ENCODE measurements at places on chromosomes 16 and 17.

DNA sequence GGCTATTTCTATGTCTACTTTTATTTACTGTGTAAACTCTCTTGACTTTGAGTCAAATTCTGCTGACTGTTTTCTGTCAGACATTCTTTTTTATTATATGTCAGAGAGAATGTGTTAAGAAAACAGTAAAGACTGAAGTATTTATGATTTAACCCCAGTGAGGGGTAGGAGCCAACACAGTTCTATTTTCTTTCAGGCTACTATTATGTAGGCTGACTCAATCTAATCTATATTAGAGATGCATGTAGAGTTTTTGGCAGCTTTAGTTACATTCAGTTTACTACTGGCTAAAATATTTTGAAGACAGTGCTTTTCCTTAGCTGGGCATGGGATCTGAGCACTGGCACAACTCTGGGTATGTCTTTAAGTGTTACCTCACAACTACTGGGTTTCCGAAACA lies 1108.0 kb downstream of the CDH11 start:
- no peak for DNase-seq

GRCh38 chr17:31724026-31724425 lies 135.0 kb downstream of the COPRS start:
- DNase-seq: no peak

- peak; percentile 50 for DNase-seq
These were observed 44.4 kb downstream of the HAPSTR1 start for GRCh38 chr16:9135797-9136196.

DNA sequence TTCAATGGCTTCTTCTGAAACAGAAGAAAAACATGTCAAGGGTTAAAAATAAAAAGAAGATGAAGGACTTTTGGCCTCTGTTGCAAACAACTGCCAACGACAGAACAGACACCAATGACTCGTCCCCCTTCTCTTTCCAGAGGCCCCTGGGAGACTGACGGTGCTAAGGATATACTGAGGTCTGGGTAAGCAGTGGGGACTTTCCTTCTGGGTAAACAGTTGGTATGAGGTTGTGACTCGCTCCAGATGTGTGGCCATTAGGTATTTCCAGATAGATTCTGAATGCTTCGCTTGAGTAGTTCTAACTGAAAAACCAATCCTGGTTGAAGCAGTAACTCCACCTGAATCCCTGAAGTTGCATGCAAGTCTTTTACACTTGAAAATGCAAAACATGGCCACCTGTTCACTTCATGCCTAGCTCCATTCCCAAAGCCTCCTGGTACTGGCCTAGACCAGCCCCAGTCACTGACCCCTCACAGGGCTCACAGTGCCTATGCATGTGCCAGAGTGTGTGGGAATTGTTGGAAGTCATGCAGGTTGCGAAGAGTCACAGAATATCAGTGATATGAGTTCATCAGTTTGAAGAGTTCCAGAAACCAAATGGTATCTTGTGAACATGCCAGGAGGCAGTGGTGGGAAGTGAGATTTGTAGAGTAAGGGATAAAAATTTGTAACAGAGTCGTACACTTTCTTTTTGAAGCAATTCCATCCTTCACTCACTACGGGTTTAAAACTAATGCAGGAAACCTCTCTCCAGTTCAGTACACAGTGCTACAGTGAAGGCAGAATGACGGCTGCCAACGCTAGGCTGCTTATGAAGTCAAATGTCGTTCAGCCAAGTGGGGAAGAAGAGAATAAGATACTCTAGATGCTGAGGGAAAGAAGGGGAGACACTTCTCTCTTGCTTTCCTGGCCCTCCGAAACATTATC lies 217.8 kb downstream of the ZFHX3 start:
- DNase-seq: no peak

- DNase-seq: no peak
These were observed 349.1 kb downstream of the SEC14L1 start for GRCh38 chr17:77489893-77490255.

GRCh38 chr17:56320443-56320842 lies 167.2 kb downstream of the ANKFN1 start:
- DNase-seq: no peak

GRCh38 chr17:39376434-39376833 lies 25.0 kb downstream of the FBXL20 start:
- peak; percentile 9 for DNase-seq

- no peak for DNase-seq
These were observed 67.7 kb downstream of the SMG6 start for GRCh38 chr17:2235792-2236366.

GRCh38 chr17:43839670-43840108 lies 6.7 kb upstream of the MPP3 start:
- DNase-seq: no peak

- no peak for DNase-seq
These were observed 30.4 kb upstream of the SSTR5 start for GRCh38 chr16:1042049-1042744.

DNA sequence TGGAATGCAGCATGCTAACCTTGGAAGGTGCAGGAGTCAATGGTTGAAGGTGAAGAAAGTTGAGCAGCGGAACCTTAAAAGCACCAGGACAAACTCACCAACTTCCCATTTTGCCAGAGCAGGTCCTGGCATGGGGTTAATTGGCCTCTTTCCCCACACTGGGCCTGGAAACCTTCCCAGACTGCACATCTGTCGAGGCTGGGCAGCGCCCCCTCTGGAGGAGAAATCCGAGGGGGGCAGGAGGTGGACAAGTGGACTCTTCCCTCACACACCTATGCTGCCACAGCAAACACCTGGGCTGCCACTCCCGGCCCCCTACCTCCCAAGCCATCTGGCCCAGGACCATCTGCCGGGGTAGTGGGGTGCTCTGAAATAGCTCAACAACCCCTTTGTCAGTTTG lies 232.4 kb downstream of the CBLN1 start:
- no peak for DNase-seq

- no peak for DNase-seq
These were observed 372.7 kb downstream of the SLC39A11 start for GRCh38 chr17:72719578-72720493.

DNA sequence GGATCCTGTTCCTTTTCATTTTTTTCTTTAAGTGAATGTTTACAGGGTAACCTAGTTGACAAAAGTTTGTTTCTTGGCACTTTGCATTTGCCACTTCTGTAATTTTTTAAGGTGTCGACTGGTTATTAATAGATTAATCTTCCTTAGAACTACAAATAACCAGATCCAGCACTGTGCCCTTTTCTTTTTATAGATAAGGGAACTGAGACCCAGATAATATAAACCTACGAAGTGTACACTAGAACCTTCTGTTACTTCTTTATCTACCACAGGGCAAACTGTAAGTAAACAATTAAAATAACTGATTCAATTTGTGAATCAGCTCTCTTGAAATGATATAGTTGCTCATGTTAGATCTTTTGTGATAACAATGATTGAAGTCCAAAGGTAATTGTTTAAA lies 55.4 kb downstream of the NLK start:
- DNase-seq: no peak

GRCh38 chr16:65394281-65394680 lies 272.4 kb upstream of the CDH11 start:
- no peak for DNase-seq

GRCh38 chr17:82228842-82229697 lies at the start of gene SLC16A3:
TSS of gene SLC16A3 (plus strand) at chr17:82229042. CDS start at chr17:82236009, 6,967 bp downstream.
- DNase-seq: peak; percentile 16

GRCh38 chr17:33245183-33245582 lies 47.9 kb downstream of the ASIC2 start:
- DNase-seq: no peak

DNA sequence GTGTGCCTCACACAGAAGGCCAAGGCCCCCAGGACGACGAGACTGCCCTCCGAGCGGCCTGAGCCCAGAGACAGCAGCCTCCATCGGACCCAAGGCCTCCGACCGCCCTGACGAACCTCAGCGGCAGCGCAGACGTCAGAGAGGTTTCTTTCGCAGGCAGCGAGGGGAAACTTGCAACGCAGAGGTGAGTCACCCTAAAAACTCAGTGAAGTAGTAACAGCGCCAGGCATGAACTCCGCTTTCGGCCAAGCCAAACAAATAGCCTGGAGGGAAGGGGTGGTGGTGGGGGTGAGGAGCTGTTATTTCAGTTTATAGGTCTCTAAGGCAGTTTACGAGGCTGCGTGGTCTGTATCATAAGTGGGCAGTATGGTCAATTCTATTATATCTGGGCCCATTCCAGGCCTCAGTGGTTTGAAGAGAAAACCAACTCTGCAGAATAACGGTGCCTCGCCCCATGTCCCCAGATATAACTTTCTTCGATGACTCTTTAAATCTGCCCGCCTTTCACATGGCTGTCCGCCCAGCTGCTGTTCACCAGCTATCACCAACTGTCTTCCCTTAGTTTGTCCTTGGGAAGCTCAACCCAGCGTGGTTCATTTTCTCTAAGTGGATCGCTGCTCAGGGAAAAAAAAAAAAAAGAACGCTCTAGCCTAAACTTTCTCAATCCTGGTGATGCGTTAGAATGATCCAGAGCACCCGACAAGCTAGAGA lies 43.5 kb upstream of the FOXF1 start:
- DNase-seq: no peak

DNA sequence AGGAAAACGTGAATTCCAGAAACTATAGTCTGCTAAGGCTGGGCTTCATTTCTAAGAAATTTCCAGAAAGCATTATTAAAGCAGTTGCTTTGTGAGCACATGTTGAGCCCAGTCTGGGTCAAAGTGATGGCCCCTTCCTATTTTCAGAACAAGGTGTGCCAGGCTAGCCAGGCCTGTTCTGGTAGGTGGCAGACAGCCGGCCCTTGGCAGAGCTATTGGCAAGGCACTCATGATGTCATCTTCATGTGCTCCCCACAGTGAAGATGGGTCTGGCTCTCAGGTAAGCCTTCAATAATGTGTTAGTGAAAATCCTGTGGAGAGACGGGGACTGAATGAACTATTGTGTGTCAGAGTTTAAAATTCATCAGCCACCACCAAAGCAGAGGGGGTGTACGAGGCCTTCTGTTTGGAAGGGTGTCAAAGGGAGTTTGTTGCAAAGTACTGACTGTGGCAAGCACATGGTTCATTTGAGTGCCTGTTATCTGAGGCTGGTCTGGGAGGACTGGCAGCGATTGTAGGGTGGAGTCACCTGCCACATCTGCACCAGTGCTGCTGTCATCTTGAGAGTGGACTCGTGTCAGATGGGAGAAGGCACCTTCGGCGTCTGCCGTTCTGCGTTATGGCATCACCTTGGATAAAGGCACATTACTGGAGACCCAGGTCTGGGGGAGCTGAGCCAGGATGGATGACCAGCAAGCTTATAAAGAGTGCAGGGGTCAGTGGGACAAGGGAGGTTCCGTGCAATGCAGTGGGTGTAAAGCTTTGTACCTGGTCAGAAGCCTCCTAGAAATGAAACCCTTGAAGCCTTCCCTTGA lies 43.4 kb downstream of the KSR1 start:
- no peak for DNase-seq

DNA sequence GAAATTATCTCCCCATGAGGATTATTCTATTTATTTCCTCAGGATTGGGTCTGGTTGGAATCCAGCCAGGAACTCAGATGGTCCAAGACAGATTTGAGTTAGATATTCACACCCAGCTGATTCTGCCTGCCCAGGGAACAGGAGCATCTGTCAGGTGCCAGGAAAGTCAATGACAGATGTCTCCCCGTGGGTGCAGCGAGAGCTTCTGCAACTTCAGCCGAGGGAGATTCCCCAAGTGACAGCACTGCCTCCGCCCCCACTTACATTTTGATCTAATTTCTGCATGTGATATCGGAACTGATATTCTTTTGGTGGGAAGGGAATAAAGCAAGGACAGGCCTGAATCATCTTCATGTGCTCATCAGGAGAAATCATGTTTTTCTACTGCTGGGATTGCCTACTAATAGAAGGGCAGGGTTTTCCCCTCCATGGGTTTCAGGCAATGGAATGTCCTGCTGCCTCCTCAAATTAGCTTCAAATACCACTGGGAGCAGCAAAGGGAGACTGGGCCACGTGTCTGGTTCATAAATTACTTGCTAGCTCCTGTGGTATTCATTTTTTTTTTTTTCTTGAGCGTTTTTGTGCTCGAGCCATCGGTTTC lies 15.7 kb upstream of the DHX8 start:
- no peak for DNase-seq
